ENCODE measurements at places on chromosomes 13 and 19.
A peak's percentile ranks its signal among the peaks of the same experiment; 100 is the strongest.

DNA sequence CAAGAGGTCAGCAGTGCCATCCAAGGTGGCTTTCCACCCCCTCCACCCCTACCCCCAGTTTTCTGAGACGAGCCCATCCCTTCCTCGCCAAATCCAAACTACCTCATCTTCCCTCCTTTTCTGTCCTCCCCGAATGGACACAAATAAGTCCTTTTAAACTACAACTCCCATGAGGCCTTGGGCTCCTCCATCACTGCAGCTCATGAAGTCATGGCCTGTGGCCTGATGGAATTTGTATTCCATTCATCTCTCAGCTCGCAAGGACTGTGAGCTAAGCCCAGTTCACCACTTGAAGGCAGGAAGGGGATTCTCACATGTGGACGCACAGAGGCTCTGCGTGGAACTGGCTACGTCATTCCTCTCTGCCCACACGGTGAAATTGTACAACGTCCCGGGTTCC, 12.5 kb downstream of the PTPRH start:
- DNase-seq: no peak

- DNase-seq: no peak
These were observed 605.8 kb downstream of the PCDH9 start for GRCh38 chr13:66624302-66624701.

DNA sequence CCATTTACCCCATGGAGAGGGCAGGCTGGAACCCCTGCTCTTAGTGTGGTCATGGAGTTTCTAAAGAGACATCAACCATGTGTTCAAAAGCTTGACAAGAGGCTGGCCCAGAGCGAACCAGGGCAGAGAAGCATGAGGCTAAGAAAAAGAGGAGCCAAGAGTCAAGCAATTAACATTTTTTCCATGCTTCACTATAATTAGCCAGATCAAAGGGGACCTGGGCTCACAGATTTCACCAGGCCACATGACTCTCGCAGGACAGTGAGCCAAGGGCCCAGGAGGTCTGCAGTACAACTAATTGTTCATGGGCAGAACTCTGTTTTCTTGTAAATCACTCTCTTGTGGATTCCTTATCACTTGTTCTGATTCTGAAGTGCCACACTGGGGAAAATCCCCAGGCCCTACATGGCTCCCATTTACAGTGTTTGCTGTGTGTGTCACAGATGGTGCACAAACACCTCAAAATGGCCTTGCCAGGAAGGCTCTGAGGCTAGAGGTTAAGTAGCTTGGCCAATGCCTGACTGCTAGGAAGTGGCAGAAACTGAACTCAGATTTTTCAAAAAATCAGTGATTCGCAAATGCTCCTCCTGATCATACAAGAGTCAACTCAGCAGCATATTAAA, 101.2 kb downstream of the LHFPL6 start:
- DNase-seq: no peak

DNA sequence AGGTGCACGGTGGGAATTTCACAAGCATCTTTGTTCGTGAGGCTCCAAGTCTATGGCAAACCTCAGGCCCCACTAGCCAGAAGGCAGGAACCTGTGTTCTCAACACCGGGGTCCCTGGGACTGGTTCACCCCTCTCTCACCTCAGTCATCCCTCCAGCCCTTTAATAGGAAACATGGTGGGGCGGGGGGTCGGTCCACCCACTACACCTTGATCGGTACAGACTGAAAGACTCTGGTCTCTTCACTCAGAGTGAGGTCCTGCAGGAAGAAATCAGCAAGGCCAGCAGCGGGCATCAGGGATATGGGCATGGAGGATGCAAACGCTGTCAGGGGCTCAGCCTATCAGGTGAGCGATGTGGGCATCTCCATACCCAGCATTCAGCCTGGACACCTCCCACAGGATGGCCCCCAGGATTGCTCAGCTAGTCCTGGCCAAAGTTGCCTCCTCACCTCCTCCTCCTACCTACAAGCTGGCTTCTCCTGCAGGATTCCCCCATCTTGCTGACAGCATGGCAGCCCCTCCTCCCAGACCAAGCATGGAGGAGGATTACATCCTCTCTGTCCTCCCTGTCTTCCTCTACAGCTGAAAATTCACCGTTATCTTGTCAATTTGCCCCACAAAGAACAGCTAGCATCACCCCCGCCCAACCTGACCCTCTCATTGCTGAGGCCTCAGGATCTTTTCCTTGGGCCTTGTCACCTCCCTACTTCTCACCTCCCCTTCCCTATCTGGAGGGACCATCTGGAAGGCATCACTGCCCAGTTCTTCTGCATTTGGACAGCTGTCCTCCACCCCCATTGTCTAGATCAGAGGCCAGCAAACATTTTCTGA, 37.3 kb upstream of the CD33 start:
- DNase-seq: no peak

GRCh38 chr19:44748426-44749254, at the start of gene BCL3:
Gene BCL3, plus strand, starts transcription at chr19:44748708. Its CDS starts 83 bp downstream, at chr19:44748791.
- peak; percentile 88 for DNase-seq

- DNase-seq: peak; percentile 4
These were observed at the start of gene TRPC4 for GRCh38 chr13:37869756-37870488. Gene TRPC4, minus strand, starts transcription at chr13:37869772. Its CDS starts 86,439 bp downstream, at chr13:37783333.

DNA sequence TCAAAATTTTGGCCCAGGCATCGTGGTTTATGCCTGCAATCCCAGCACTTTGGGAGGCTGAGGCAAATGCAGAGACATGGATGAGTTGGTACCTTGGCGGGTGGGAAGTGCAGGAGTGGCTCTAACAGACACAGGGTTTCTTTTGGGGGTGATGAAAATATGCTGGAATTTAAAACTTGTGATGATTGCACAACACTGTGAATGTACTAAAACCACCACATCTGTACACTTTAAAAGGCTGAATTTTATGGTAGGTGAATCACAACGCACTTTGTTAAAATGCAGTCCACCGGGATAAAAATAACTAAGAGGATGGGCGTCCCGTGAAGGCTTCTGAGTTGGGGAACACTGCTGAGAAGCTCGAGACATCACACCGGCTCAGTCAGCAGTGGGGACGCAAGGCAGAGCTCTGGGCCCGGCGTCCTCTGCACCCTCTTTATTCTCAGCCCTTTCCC, 47.1 kb downstream of the MLLT1 start:
- no peak for DNase-seq

GRCh38 chr13:110300090-110300815, 6.7 kb downstream of the COL4A1 start:
- no peak for DNase-seq

DNA sequence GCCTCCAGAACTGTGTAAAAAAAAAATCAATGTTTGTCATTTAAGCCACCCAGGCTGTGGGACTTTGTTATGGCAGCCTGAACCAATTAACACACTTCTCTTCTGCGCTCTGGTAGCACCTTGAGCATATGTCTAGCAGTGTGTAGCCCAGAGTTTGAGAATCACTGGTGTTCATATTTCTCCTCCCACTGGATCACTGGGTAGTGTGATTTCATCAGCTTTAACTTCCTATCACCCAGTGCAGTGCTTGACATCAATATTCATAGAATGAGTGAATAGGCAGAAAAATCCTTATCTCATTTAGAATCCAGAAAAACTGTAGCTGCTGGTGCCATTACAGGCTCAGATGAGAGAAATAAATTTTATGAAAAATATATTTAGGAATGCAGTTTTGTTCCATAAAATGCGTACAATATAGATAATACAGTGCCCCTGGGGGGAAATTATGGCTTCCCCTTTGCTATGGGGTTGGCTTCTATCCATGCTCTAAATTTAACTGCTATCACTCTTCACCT, 30.7 kb upstream of the WASF3 start:
- DNase-seq: no peak

DNA sequence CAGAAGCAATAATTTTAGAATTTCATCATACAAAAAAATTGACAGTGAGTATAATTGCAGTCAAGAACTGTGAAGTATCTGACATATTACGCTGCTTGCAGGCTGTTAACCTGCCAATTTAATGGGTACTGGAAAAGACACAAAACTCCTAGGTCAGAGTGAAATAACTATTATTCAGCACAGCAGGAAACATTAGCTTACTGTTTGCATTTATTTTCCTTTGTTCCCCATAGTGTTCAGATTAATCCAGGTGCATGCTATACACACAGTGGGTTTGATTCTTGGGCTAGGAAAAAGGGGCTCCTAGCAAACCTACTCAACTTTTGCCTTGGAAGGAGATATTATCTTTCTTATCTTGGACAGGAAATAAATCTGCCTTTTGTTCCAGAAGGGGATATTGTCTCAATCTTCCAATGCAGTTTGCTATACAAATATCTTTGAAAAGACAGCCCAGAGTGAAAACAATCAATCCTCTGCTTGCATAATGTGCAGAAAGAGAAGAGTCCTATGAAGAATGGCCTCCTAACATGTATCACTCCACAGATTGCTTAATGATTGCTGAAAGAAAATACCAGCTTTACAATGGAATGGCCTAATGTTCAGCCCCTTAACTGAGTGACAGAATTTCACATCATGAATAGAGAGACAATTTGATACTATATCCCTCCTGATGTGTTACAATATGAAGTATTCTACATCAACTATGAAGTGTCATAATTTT, 443.4 kb downstream of the TBC1D4 start:
- no peak for DNase-seq

DNA sequence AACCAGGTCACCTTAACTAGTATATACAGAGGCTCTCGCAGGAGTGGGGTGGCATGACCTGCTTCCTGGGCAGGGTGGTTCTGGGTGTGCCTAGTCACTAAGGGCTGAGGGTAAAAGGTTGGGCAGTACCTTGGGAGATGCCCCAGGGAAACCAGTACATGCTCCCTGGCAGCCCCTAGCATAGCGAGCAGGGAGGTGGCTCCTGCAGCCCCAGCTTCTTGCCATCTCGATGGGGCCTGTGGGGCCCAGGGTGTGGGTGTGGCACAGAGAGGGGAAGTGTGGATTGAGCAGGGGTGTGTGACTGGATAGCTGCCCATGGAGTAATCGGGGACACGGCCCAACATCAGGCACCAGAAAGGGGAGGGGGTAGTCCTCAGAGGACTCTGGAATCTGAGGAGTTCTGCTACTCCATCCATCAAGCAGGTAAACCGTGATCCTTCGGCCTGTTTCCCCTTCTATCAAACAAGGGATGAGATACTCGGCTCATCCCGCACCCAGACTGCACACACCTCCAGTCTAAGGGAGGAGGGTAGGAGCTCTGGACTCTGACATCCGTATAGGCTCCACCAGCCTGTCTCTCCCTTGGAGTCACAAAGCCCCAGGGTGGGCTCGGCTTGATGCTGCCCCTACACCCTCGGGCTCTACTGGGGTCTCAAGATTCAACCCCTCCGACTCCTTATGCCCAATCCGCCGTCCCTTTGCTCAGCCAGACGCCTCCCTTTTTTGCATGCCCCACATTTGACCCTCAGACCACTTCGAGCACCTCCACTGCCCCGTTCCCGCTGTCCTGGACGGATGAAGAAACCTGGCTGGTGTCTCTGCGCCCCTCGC, 1.1 kb downstream of the ZBTB45 start:
- DNase-seq: peak; percentile 46

DNA sequence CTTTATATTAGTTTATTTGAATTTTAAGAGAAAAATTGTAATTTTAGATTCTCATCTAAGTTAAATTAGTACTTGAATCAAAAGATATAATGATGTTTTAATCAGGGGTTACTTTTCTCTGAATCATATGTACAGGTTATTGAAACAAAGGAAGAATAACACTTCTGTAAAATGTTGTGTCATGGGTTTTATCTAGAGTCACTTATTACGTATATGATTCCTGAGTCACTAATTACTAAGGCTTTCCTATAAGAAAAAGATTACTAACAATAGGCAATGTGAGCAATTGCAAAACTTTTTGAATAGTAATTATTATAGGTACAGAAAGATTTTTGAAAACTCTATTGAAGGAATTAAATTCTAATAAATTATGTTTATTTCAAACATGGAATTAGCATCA, 99.2 kb upstream of the KLF5 start:
- no peak for DNase-seq

DNA sequence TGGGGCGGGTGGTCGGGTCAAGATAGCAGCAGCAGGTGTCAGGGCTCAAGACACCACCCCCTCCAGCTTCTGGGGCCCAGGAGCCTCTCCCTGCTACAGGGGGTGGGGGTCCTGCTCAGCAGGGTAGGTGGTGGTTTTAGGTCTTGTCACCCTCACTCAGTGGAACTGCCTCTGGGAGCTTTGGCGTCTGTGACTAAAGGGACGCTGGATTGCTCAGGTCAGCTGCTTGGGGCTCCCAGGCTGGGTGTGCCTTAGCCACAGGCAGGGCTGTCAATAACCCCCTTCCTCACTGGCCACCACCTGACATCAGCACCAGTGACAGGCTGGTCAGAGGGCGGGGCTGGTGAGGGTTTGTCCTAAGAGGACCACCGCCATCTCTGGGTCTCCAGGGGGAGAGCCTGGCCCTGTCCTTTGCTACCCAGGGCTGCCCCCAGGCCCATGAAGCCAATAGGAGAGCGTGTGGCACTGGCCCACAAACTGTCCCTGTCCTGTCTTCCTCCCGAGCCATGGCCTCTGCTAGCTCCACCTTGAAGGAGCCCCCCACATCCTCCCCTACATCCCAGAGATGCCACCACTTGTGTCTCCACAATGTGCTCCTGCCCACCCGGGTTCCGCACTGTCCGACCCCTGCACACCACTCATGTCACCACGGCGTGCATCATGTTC, 36.4 kb downstream of the MAU2 start:
- no peak for DNase-seq

DNA sequence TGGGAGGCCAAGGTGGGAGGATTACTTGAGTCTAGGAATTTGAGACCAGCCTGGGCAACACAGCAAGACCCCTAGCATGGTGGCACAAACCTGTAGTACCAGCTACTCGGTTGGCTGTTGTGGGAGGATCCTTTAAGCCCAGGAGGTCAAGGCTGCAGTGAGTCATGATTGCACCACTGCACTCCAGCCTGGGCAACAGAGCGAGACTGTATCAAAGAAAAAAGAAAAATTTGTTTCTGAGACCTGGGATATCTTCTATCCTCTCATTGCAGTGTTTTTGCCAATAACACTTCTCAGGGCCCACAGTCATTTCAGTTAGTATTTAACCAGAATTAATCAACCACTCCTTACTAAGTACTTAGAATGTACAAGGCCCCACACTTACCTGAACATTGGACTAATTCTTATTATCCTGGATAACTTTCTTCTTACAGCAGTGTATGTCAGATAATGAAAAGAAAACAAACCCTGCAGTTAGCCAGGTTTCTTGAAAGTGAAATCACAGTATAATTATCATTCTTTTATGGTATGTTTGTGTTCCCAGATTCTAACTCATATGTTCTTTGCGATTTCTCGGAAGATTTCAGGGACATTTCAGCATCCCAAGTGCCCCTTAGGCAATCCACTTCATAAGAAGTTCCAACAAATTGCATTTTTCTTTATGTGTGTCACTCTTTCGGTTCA, 75.6 kb upstream of the KLF5 start:
- DNase-seq: no peak

Measured in activated CD4-positive, alpha-beta T cell treated with anti-CD3 and anti-CD28 coated beads, Interleukin-10, Interleukin-2, amounts not matched to agents 100 ng/mL and 50 ng/mL, durations not matched to agents 16 hours and 8 hours (primary cell).